ENCODE measurements at places on chromosomes 1 and 21. TPM values are rescaled to one million over a fixed set of nuclear protein-coding genes. Genes with fewer than 3 reads are reported as not detected.

GRCh38 chr21:37430184-37430821, 63.7 kb downstream of the DYRK1A start:
- no peak for DNase-seq

GRCh38 chr1:11558276-11558675, 79.3 kb downstream of the DISP3 start:
- no peak for DNase-seq

- no peak for DNase-seq
Measured at GRCh38 chr1:94522304-94522703, 19.3 kb downstream of the F3 start.

Gene DCDC2B
- not detected for total RNA-seq

Gene ADORA1
- total RNA-seq = 3.0 TPM

Measured in omental fat pad (tissue), 4 donors.